ENCODE measurements at places on chromosomes 6 and 20. TPM values are rescaled to one million over a fixed set of nuclear protein-coding genes. Genes with fewer than 3 reads are reported as not detected.

The CAGE1 gene
- not detected for total RNA-seq

The STMND1 gene
- not detected for total RNA-seq

The C6orf118 gene
- not detected for total RNA-seq

The PLCG1 gene
- total RNA-seq: 56.5 TPM

The RALGAPA2 gene
- total RNA-seq: 18.9 TPM

The MGME1 gene
- 13.9 TPM for total RNA-seq

The C6orf15 gene
- not detected for total RNA-seq

The RIPOR3 gene
- 8.0 TPM for total RNA-seq

The POM121L2 gene
- not detected for total RNA-seq

The VGLL2 gene
- not detected for total RNA-seq

The C4A gene
- 96.3 TPM for total RNA-seq

The GSTA2 gene
- total RNA-seq: not detected

The TSHZ2 gene
- total RNA-seq: 5.2 TPM

The VNN1 gene
- total RNA-seq: 1.9 TPM

The ZC2HC1B gene
- total RNA-seq: not detected

The SAMD5 gene
- total RNA-seq: 0.67 TPM

The FAXC gene
- total RNA-seq: not detected

The UBE2C gene
- total RNA-seq: 1.0 TPM

The CGA gene
- total RNA-seq: 0.59 TPM

The C20orf204 gene
- 0.35 TPM for total RNA-seq

The OARD1 gene
- 22.2 TPM for total RNA-seq

The SAPCD1 gene
- total RNA-seq: 0.47 TPM

The IFNGR1 gene
- total RNA-seq: 115 TPM

The LINC00237 gene
- total RNA-seq: not detected

The DNMT3B gene
- total RNA-seq: 0.50 TPM

The KCNK5 gene
- total RNA-seq: 0.50 TPM

The LY86 gene
- total RNA-seq: 1.1 TPM

The MUCL3 gene
- not detected for total RNA-seq

The TRAPPC3L gene
- 0.40 TPM for total RNA-seq

The MTG2 gene
- 27.3 TPM for total RNA-seq

The PRSS35 gene
- 0.12 TPM for total RNA-seq

The PRSS16 gene
- total RNA-seq: not detected
